GM19239 (cell line): ENCODE measurements at places on chromosomes 5 and 9.
A peak's percentile ranks its signal among the peaks of the same experiment; 100 is the strongest.

GRCh38 chr5:35476797-35477196 lies 140.9 kb upstream of the SPEF2 start:
- DNase-seq, result no peak

GRCh38 chr5:56278335-56278753 lies 45.2 kb upstream of the ANKRD55 start:
- no peak for DNase-seq

DNA sequence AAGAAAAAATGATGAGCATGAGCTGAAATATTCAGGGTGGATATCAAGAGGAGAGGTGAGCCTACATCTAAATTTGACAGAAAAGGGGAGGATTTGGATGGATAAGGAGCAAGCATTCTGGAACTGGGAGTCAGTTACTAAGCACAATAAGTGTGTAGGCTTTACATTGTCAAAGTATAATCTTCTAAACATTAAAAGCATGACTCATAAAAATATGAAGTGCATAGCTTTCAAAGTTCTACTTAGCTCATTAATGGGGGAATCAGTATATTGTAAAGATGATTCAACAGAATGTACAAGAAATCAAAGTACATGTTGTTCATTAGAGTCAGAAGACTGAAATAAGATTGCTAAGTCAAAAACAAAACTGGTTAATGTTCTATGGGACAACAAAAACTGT lies 248.0 kb upstream of the GAS1 start:
- DNase-seq, result no peak

DNA sequence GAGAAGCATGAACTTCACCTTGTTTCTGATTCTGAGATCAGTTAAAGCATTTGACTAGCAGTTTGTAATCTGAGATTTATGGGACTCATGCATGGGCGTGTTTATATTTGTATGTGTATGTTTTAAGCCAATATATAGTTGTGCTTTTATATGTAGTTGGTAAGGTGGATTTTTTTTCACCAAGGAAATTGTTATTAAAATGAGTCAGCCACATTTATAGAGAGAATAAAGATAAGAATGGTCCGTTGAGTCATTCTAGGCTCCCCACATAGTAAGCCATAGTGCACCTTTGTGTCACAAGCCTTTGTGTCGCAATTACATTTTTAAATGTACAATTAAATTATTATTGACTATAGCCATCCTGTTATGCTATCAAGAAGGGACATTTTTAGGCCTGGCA lies 89.0 kb downstream of the NLN start:
- DNase-seq, result no peak

GRCh38 chr5:6302075-6302474 lies 76.3 kb downstream of the MED10 start:
- DNase-seq, result no peak

GRCh38 chr5:94793816-94794198 lies 175.3 kb downstream of the SLF1 start:
- DNase-seq, result no peak

GRCh38 chr9:126397056-126397455 lies 70.4 kb downstream of the MVB12B start:
- DNase-seq, result peak; percentile 44

- DNase-seq, result no peak
These were observed 116.3 kb downstream of the COL23A1 start for GRCh38 chr5:178473854-178474253.

DNA sequence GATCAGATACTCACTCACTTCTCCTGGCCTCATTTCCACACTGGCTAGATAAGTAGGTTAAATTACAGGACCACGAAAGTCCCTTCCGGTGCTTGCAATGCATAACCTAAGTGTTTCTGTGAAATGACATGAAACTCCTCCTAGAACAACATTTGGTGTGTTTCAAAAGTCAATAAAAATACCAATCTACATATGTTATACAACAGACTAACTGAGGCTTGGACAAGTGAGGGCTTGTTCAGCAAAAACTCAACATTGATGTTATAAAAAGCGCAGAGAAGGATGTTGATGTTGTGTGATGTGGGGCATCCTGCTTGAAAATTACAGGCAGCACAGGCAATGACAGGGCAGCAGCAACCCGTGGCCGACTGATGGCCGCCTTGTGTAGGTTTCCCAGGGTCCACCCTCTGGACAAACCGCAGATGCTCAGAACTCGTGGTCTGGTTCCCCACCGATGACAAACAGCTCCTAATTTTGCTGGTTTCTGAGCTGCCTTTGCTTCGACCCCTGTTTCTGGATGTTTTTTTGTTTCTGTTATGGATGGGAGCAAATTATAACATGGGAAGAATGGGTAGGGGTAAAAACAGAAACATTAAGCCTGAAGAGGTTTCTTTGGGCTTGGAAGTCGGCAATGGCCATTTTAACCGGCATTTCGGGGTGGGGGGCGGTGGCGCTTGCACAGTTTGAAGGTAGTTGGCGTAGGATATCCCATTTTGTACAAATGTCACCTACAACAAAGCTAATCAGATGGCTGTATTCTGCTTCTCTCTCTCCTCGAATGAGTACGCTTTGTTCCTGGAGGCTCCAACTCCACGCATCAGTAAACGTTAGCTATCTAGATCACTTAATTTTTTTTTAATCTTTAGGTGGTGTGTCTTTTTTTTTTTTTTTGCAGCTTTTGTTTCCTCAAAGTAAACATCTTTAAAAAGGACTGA lies 116.1 kb downstream of the PDZD2 start:
- DNase-seq, result no peak

DNA sequence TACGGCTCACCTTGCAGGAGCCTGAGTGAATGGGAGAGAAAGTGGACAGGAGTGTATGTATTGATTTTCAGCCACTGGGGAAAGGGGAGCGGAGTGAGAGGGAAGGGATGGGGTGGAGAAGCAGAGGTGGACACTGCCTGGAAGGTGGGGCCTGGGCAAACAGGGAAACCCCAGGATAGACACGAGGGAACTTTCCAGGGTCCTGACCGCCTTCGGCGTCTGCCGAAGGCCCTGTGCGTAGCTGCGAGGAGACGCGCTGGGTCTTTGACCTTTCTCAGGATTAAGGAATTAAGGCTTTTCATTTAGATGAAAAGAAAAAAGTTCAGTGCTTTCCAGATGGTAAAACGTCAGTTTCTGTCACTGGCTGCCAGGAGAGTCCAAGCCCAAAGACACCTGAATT lies 134.6 kb upstream of the RAPGEF1 start:
- no peak for DNase-seq

DNA sequence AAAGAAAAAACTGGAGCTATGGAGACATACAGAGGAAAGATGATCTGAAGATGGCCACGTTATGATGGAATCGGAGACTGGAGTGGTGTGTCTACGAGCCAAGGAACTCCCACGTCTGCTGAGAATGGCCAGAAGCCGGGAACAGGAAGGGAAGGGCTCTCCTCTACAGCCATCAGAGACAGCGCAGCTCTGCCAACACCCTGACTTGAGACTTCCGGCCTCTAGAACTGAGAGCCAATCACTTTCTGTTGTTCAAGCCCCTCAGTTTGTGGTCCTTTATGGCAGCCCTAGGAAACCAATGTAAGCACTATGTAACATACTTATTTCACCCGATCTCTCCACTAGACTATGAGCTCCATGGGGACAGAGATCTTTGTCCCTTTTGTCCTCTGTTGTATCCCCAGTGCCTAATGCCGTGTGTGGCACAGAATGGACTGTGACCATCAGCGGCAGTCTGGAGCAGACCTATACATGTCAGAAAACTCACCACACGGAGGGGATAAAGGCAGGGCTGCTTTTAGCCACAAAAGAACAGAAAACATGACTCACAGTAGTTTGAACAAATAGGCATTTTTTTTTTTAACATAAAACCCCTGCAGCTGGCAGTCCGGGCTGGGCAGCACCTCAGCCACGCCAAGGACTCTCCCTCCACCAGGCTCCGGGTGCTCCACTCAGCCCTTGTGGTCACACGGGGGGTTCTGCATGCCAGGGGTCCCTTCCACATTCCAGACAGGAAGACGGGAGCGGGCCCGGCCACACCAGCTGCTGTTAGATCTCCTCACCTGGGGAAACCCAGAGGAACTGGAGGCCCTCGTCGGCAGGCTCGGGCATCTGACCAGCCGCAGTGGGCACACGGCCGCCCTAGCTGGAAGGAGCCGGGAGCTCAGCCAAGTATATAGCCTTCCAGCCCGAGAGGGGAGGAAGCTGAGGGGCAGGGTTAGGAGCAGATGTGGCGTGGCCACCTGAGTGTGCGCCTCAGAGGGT lies 16.1 kb upstream of the MXD3 start:
- DNase-seq, result no peak

DNA sequence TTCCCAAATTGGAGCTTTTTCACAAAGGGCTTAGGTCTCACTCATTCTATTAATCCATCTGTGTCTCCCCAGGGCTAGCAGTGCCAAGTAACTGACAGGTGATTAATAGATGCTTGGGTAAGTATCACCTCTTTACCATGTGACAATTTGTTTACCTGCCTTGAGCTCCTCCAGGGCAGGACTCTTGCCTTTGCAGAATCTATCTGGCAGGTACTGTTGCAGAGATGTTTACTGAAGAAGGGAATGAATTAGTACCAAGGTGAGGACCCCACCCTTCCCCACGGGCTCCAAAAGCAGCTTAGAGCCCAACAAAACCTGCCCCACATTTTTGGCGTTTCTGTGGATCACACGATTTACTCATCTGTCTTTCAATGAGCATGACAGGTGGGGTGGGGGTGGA lies 698 bp upstream of the TGFBI start:
- DNase-seq, result no peak

GRCh38 chr5:157710882-157711281 lies 20.3 kb upstream of the THG1L start:
- DNase-seq, result no peak

DNA sequence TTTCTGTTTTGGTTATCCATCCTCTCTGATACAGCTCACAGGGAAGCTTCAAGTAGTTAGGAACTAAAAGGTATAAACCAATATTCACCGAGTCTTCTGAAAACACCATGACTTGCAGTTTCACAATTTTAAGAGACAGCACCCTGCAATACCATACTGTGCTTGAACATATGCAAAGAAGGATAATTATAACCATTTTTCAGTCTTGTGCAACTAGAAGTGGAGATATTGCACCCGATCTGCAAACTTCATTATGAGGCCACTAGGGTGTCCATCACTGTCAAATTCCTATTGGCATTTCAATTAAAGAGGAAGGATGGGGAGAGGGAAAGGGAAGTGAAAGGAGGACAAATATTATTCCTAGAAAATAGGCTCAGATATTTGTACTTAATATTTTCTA lies 32.4 kb upstream of the CEP120 start:
- DNase-seq, result peak; percentile 13

DNA sequence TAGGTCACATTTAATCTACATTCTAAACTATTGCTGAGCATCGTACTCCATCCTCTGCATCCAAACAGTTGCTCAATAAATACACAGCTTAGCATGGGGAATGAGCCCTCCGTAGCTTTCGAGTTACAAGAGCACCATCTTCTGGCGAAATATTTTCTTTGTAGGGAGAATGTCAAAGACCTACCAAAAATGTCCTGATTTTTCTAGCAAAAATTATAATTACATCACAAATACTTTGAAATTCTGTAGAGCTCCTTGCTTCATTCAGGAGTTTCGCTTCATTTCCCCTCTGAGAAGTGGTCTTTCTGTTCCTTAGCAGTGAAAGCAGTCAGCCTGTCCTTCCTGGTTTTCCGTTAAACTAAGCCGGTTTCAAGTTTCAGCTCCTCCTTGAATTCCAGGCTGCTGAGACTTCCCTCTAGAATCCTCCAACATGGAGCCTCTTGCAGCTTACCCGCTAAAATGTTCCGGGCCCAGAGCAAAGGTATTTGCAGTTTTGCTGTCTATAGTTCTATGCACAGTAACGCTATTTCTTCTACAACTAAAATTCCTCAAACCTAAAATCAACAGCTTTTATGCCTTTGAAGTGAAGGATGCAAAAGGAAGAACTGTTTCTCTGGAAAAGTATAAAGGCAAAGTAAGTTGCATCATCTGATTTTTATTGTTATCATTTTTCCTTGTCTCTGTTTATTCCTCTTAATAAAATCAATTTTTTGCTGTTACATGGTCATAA lies at the start of gene GPX8:
Gene GPX8, plus strand, starts transcription at position 409 of the 730 bp plus-strand sequence. Its CDS starts 22 bp downstream, at position 431.
- no peak for DNase-seq

DNA sequence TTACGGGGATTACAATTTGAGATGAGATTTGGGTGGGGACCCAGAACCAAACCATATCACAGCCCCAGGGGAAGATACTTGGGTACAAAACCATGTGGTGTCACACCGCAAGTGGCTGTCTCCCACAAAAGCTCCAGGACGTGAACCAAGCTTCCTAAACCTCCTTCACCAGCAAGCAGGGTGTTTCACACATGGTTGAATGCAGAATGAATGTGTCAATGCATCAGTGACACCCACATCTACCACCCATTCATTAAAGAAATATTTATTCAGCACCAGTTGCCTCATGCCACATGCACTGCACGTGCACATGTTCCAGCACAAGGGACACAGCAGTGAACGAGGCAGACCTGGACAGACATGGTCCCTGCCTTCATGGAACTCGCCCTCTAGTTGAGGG lies 70.9 kb upstream of the SPOCK1 start:
- DNase-seq, result no peak

DNA sequence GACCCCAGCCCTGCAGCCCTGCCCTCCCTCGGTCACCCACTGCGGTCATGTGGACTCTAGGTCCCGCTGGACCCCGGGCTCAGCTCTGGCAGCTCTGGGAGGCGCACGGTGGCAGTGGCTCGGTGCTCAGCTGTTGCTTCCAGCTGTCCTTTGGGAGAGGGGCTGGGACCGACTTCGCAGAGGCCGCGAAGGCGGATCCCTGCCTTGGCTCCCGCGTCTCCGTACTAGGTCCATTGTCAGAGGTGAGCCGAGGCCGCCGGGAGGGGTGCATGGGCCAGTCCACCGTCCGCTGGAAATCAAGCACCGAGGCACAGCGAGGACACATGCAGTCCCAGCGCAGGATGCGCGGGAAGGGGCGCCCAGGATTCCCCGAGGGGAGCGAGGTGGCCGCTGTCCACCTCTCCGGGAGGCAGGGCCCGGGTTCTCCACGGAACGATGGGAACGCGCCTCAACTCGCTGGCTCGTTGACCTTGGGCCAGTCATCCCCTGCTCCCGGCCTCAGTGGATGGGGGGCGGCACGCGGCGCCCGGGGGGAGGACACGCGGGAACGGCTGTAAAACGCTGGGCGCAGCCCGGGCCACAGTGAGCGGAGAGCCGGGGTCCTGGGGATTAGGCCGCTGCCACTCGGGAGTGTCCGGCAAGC lies 732 bp downstream of the GBGT1 start:
- no peak for DNase-seq

DNA sequence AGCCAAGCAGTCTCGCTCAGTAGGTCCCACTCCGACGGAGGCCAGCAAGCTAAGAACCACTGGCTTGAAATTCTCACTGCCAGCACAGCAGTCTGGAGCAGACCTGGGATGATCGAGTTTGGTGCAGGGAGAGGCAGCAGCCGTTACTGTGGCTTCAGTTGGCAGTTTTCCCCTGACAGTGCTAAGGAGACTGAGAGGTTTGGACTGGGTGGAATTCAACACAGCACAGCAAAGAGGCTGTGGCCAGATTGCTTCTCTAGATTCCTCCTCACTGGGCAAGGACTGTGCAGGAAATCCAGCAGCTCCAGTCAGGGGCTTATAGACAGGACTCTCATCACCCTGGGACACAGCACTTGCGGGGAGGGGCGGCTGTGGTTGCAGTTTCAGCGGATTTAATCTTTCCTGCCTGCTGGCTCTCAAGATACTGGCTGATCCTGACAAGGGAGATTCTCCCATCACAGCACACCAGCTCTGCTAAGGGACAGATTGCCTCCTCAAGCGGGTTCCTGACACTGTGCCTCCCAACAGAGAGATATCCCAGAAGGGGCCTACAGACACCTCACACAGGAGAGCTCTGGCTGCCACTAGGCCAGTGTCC lies 122.1 kb downstream of the YIPF5 start:
- DNase-seq, result no peak

- DNase-seq, result peak; percentile 76
These were observed 70.0 kb downstream of the RXRA start for GRCh38 chr9:134396258-134396742.
